ENCODE measurements at places on chromosomes 12 and 14. TPM values are rescaled to one million over a fixed set of nuclear protein-coding genes. Genes with fewer than 3 reads are reported as not detected.
A peak's percentile ranks its signal among the peaks of the same experiment; 100 is the strongest.

The OVCH1 gene
- 0.35 TPM for total RNA-seq

GRCh38 chr12:104586351-104586919, 129.7 kb downstream of the CHST11 start:
- DNase-seq = peak; percentile 65

DNA sequence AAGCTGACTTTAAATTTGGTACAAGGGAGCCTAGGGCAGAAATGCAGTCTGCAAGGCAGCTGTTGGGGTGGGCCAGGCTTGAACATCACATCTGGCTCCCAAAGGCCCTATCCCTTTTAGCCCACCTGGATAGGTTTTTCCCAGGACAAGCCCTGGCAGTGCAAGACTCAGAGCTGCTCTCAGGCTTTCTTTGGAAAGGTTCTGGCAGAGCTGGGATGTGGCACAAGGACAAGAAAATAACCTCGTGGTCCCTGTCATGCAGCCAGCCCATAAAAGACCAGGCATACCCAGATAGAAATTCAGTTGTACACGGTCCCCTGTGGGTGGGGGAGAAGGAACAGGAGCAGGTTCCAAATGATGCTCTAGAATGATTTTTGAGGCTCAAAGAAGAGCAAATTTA, 206.9 kb downstream of the TTC7B start:
- DNase-seq = no peak

- DNase-seq = no peak
Measured at GRCh38 chr14:96085369-96085768, 46.2 kb downstream of the C14orf132 start.

GRCh38 chr14:36818794-36819384, 157.2 kb downstream of the PAX9 start:
- no peak for DNase-seq

GRCh38 chr14:49014476-49014875, 571.7 kb downstream of the RPS29 start:
- no peak for DNase-seq

GRCh38 chr12:59322473-59322872, 273.4 kb upstream of the SLC16A7 start:
- DNase-seq = no peak

The GPR84 gene
- 1.7 TPM for total RNA-seq

The RNASE12 gene
- total RNA-seq = not detected

The CD27 gene
- 6.6 TPM for total RNA-seq

GRCh38 chr14:21910260-21910659, 236.6 kb upstream of the OR4E1 start:
- DNase-seq = no peak

- DNase-seq = no peak
Measured at GRCh38 chr14:74964787-74965485, 9.5 kb upstream of the PGF start.

The TEX52 gene
- total RNA-seq = not detected

- DNase-seq = no peak
Measured at GRCh38 chr12:115756271-115756670, 521.2 kb downstream of the MED13L start.

DNA sequence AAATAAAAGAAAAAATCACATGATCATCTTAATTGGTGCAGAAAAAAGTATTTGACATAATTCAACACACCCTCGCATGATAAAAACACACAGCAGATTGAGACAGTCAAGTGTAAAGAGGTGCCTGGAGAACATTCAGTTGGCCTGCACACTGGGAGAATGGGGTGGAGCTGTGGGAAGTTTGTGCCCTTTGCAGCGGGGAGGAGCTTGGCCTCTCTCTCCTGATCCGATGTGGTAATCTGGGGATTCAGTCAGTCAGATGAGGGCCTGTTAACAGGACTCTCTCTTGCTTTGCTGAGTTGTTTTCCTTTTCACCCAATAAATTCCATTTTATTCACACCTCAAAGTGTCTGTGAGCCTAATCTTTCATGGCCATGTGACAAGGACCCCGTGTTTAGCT, 5.9 kb downstream of the SERPINA6 start:
- DNase-seq = no peak

The LRFN5 gene
- 1.5 TPM for total RNA-seq

The PIANP gene
- 0.63 TPM for total RNA-seq

GRCh38 chr12:96502949-96503532, 13.7 kb downstream of the CFAP54 start:
- DNase-seq = no peak

The RESF1 gene
- 61.2 TPM for total RNA-seq

DNA sequence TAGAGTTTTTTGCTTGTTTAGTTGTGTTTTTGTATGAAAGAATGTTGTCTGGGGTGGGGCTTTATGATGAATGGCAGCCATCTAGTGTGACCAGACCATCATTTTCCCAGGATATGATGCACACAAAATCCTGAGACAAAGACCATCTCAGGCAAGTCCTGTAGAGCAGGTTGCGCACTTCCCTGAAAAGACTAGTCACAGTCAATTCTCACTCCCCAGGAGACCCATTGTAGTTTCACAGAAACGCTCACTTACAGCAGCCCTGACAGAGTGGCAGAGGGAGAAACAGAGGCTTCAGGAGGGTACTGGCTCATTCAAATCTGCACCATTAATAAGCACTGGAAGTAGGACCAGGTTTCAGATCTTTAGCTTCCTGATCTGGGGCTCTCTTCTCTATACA, 183.2 kb downstream of the TMEM117 start:
- DNase-seq = no peak

The CCDC177 gene
- total RNA-seq = not detected

DNA sequence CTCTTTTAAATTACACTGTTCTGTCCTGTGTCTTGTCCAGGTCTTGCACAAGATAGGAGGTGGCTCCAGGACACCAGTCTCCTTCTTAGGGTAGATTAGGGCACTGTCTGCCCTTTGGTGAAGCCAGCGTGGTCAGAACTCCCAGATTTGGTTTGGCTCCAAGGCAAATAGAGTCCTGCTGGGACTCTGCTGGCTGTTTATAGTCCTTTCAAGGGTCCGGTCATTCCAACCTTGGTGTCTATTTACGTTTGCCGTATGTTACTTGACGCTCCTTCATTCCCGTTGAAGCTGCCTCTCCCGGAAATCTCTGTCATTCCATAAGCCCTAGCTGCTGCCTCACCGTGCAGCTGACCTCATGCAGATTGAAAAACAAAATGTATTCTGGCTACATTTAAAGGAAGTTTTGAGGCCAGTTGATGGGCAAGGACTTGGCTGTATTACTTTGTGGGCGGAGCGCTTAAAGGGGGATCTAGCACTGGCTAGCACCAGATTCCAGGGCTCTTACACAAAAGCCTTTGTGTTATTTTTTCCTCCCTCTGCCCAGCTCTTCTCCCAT, 180.6 kb downstream of the AKAP6 start:
- DNase-seq = no peak

- DNase-seq = no peak
Measured at GRCh38 chr12:98908866-98909265, 263.8 kb downstream of the APAF1 start.

- peak; percentile 58 for DNase-seq
Measured at GRCh38 chr12:74538491-74539258, 1.0 kb downstream of the ATXN7L3B start.

GRCh38 chr12:113582521-113583218, 111.0 kb upstream of the LHX5 start:
- peak; percentile 74 for DNase-seq

GRCh38 chr12:28258998-28259397, 68.7 kb downstream of the CCDC91 start:
- no peak for DNase-seq

DNA sequence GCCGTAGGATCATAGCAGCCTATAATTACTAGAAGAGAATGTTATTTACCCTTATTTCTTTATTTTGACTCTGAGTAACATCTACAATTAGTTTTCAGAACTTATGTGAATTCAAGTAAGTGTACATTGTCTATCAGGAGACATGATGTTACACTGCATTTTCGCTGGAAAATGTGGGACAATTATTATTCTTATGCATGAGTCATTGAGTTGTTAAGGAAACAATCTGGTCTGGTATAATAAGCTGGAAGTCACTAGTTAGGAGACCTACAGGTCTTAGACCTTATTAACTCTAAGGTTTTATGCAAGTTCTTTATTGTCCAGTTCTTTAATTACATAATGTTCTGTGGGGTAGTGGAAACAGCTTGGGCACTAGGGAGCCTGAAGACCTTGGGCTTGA, 5.8 kb downstream of the KTN1 start:
- DNase-seq = no peak

DNA sequence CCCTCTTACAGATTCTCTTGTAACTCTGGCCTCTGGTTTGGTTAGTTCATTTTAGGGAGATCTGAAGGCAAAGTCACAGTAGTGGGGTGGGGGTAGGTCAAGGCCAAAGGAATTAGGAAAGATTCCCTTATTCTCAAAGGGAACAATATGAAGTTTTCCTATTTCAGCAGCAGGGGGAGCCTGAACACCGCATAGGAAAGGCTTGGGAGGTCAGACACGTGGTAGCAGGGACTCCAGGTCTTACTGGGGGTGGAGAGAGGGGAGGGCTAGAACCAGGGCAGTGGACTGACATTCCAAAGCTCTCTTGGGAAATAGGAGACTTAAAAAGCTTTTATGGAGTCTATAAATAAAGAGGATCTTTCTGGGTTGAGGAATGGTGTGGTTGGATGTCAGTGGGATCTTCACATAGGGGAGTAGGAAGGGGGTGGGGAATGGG, 1.3 kb downstream of the ZC3H10 start:
- peak; percentile 97 for DNase-seq

DNA sequence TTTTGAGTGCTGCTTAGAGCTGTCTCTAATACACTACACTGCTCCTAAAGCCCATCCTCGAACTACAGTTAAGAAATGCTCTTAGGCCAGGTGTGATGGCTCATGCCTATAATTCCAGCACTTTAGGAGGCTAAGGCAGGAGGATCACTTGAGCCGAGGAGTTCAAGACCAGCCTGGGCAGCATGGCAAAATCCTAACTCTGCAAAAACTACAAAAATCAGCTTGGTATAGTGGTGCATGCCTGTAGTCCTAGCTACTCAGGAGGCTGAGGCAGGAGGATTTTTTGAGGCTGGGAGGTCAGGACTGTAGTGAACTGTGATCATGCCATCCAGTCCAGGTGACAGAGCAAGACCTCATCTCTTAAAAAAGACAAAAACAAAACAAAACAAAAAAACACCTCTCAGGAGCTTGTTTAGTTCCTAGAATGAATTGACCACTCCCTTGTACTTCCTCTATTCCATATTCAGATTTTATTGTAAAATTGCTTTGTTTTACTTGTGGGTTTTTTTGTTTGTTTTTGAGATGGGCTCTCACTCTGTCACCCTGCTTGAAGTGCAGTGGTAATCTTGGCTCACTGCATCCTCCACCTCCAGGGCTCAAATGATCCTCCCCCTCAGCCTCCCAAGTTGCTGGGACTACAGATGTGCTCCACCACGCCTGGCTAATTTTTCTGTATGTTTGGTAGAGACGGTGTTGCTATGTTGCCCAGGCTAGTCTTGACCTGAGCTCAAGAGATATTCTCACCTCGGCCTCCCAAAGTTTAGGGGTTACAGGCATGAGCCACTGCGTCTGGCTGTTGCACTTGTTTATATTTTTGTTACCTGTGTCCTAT, 13.6 kb downstream of the MDM2 start:
- no peak for DNase-seq
